NCI-H446 (cell line): ENCODE measurements at places on chromosomes 11 and 22.
A peak's percentile ranks its signal among the peaks of the same experiment; 100 is the strongest.

GRCh38 chr11:125998267-125998666 lies 52.4 kb downstream of the VSIG10L2 start:
- no peak for DNase-seq

DNA sequence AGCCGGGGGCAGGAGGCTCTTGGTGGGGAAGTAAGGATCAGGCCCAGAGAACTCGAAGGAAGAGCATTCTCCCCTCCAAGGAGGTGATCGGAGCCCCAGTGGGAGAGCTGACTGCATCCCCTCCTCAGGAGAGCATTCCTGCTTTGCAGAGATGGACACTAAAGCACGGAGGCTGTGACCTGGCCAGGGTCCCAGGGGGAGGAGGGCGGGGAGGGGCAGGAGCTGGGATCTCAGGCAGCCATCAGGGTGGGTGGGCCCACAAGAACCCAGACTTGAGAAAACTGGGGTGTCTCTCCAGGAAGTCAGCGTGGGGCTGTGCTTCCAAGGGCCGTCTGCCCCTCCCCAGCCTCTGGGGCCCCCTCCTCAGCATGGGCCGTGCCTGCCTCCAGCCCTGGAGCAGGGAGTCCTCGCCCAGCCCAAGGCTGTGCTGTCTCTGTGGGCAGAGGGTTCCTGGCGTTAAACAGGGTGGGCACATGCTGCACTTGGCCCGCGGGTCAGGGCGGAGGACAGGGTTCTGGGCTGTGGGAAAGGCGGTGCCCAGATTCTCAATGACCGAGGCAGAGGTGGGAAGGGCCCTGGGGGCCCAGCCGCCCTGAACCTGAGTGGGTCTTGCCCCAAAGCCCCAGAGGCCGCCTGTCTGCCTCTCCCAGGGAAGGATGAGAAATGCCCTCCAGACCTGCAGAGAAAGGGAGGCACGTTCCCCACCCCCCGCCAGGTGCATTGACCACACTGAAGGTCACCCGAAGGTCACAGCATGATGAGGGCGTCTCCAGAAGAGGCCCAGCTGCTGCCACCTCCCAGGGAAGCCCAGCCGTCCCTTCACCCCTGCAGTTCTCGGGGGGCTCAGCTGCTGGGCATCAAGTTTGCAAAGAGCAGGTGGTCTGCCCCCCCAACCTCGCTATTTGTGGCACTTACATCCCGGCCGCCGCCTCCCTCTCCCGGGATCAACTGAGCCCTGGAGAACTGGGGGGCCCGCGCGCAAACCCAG lies 643 bp downstream of the CEND1 start:
- no peak for DNase-seq

DNA sequence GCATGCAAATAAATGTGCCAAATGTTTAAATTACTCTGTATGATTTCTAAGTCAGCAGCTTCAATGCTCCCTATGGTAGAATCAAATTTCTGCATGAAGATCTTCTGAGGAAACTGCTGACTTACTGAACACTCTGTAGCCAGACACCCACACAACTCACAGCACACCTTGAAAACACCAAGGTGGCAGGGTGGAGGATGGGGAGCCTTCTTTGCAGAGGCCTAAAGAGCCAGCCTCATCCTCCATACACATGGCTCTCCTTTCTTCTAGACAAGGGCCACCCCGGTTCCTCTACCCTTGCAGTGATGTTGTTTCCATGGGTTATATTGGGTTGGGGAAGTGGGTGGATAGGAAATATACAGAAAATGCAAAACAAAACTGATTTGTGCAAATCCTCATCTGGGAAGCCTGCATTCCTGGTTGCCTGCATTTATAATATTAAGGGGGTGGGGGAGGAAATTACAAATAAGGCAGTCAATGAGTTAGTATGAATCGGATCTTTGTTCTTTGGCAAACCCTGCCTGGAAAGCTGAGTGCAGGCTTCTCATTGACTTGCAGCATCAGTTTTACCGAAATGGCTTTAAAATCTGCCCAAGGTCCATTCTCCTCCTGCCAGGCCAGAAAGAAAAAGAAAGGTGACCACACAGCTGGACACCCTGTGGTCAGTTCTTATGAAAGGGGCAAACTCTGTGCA lies 15.8 kb upstream of the ETS1 start:
- no peak for DNase-seq

GRCh38 chr22:38964306-38964705 lies 6.9 kb downstream of the APOBEC3A start:
- no peak for DNase-seq

GRCh38 chr11:114559425-114560310 lies at the start of gene NXPE1:
NXPE1 (minus strand) TSS chr11:114559881; CDS start chr11:114551201, 8,680 bp downstream.
- DNase-seq, result no peak

DNA sequence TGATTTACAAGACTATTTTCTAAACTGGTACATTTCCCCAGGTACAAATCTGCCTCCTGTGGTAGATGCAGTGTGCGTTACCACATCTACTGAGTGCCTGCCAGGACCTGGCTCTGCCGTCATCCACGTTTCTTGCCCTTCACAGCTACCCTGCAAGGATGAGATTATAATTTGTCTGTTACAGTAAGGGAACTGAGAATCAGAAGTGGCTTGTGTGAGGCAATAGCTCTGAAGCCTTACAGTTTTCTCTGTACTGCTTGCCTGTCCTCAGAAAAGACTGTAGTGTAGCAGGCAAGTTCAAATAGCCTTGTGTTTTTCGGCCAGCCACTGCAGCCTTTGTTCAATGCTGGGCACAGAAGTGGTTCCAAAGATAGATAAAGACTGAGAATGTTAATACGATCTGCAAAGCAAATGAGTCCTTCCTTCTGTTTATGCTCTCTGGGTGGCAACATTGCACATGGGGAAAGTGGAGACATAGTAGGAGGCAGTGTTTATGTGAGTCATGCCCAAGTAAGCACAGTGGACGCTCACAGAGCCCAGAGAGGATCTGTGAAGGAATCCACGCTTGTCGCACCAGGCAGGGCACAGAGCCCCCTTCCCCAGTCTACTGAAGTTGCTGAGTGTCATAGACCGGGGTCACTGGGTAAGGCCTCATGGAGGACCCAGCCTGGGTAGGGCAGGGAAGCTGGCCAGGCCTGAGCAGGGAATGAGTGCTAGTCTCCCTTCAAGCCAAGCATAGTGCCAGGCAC lies 49.1 kb downstream of the MICAL2 start:
- no peak for DNase-seq

DNA sequence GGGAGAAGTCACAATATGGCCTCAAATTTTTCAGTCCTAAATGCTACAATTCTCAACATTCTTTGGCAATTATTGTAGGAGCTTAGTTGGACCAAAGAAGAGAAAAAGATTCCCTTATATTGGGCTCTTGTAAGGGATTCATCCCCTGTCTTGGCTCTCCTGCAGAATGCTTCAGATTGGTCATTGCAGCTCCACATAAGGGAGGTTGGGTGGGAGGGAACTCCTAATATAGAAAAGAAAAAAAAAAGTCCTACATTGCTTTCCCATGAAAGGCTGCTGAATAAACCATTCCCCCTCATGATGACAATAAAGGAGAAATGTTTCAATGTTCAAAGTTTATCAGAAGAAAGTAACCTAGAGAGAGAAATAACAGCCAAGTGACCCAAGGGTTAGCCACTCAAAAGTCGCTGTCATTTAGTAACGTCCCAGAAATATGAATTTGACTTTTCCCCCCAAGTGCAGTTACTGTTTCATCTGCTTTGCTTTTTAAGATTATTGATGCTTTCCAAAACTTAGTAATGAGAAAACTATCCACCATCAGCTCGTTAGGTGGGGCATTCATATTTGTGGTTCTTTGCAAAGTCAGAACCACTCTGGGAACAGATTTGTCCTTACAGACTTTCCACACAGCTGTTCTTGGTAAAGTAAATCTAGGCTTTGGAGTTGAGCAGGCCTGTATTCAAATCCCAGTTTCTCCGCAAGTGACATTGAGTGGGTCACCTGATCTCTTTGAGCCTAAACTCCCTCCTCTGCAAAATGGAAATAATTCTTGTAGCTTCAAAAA lies 5.0 kb upstream of the SLC1A2 start:
- DNase-seq, result no peak

GRCh38 chr11:17020831-17021230 lies 6.6 kb upstream of the PLEKHA7 start:
- no peak for DNase-seq

DNA sequence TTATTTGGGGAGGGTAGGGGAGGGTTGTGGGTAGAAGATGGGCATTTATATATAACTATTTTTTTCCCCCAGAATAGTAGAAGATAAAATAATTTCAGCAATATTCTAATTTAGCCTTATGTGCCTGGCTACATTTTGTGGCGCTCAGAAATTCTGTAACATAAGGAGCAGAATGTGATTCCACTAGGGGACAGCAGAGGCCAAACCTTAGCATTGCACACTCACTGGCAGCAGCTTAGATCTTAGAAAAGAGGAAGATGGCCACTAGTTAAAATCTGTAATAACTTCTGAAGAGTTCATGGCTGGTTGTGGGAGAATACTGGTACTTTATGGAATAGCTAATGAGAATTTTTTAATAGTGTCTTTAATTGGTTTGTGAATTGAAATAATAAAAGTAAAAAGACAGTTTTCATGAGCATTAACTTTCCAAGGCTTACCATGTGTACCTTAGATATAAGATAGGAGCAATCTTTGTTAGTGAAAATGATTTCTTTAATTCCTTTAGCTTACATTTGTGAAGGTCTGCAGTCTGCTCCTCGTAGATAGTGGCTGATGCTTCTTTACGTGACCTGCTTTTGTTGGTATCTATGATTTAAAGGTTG lies 33.1 kb downstream of the DDX10 start:
- peak; percentile 66 for DNase-seq

DNA sequence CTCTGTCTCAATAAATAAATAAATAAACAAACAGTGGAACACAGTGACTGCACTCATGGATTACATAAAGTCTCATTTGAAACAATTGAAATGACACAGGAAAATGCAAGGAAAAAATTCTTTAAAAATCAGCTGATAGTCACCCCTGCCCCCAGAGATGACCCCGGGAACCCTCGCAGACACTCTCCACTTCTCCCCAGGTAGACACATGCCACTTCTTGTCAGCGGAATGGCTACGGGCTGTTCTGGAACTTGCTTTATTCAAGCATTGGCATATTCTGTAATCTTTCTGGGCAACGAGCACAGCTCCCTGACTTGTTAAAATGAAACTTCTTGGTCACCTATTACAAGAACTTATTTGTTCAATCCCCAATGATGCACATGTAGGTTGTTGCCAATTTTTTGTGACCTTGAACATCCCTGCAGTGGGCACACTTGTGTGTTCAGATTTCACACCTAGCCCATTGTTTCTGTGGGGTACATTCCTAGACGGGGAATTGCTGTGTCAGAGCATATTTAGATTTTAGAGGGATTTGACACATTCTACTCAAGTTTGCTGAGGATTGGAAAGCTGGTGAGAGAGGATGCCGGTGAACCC lies 32.8 kb downstream of the MYEOV start:
- no peak for DNase-seq

- no peak for DNase-seq
Measured at GRCh38 chr22:39423976-39424375, 24.4 kb downstream of the TAB1 start.

DNA sequence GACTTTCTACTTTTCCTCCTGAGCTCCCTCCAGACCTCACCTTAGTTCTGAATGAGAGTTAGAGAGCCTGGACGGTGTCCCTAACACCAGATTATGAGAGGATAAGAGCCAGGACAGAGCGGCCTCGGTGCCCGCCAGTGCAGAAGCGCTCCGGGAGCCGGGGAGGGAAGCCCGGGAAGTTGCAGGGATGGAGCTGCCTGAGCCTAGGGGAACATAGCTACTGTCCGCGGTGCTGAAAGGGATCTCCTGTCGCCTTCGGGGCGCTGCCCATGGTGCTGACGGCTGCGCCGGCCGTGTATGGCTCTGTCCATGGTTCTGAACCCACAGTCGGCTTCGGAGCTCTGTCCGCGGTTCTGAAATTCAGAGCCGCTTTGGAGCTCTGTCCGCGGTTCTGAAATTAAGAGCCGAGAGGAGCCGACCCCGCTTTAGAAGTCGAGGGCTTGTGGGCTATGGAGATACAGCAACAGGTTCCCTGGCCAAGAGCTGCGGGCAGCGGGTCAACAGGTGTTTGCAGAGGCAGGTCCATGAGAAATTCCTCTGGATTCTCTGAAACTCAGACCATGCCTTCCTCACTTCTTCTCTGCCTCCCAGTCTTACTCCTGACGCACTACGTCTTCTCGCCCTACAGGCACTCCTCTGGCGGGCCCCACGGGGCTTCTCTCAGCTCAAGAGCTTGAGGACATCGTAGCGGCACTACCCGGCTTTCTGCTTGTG lies 814 bp downstream of the NPAS4 start:
- DNase-seq, result no peak

- DNase-seq, result peak; percentile 76
Measured at GRCh38 chr11:11531131-11531908, 90.5 kb downstream of the GALNT18 start.

DNA sequence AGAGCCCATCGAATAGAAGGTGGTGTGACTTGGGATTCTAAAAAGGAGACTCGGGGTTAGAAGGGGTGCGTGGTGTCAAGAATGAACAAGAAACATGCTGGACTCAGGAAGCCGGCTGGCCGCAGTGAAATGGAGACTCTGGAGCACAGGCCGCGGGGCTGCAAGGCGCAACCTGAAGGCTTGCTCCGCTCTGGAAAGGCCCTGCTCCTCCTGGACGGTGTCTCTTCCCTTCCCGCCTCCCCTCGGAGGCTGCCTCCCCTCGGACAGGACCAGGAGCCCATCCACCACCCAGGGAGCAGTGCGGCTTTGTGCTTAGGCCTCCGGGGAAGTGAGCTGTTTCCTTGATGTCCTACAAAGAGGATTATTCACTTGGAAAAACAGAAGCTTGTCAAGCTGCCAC lies 170.1 kb downstream of the OPCML start:
- DNase-seq, result no peak

GRCh38 chr22:25900880-25901279 lies 158.9 kb downstream of the MYO18B start:
- peak; percentile 53 for DNase-seq

DNA sequence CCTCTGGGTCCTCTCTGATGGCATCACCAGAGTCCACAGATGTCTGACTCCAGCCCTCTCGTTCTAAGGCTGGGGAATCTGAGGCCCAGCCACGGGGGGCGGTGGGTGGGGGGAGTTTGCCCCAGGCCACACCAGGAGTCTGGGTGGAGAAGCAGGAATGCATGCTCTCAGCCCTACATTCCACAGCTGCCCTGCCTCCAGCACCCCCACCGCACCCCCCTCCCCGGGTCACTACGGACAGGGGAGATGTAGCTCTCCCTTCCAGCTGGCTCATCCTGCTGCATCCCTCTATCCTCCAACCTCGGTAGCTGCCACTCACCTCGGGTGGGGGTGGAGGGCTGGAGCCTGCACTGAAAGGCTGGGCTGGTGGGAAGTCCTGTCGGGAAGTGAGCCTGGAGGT lies 2.3 kb upstream of the PVALB start:
- DNase-seq, result no peak

DNA sequence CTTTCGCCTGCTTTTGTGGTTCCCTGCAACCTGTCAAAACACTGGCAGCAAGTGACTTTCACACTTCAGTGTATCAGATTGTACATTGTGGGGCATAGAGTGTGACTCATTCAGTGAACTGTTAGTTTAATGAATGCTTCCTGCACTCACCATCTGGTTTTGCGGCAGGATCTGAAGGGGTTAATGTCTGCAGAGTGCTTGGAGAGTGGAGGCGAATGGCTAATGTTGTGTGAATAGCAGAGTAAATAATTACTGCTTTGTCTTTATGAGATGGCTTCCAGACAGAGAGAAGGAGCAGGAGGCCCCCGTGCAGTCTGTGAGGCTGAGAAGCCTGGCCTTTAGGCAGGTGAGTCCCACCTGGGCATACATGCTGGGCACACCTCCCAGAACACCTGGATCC lies 454.3 kb upstream of the KIRREL3 start:
- no peak for DNase-seq

GRCh38 chr11:30091737-30092136 lies 74.9 kb upstream of the KCNA4 start:
- DNase-seq, result no peak
